ENCODE measurements at places on chromosomes 4 and X.

GRCh38 chr4:75786526-75786925 lies 62.1 kb downstream of the USO1 start:
- DNase-seq, result no peak

GRCh38 chr4:3644849-3645627 lies 112.8 kb upstream of the LRPAP1 start:
- DNase-seq, result peak; percentile 57

DNA sequence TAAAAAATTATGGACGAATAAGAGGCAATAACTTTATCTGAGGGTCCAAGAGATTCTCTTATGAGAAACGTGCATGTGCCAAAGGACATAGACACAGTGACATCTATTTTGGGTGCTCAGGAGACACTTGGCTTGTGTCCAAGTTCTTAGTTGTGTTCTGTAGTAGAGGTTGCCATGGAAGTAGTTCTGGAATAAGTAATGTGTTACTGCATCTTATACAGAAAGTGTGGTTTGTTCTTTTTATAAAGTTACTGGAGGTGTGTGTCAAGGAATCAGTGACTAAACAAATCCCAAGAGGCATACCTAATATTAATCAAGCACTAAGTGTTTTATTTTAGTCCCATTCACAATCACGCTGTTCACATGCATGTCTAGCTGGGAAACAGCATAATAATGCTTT lies 305.7 kb downstream of the ARHGAP24 start:
- no peak for DNase-seq

DNA sequence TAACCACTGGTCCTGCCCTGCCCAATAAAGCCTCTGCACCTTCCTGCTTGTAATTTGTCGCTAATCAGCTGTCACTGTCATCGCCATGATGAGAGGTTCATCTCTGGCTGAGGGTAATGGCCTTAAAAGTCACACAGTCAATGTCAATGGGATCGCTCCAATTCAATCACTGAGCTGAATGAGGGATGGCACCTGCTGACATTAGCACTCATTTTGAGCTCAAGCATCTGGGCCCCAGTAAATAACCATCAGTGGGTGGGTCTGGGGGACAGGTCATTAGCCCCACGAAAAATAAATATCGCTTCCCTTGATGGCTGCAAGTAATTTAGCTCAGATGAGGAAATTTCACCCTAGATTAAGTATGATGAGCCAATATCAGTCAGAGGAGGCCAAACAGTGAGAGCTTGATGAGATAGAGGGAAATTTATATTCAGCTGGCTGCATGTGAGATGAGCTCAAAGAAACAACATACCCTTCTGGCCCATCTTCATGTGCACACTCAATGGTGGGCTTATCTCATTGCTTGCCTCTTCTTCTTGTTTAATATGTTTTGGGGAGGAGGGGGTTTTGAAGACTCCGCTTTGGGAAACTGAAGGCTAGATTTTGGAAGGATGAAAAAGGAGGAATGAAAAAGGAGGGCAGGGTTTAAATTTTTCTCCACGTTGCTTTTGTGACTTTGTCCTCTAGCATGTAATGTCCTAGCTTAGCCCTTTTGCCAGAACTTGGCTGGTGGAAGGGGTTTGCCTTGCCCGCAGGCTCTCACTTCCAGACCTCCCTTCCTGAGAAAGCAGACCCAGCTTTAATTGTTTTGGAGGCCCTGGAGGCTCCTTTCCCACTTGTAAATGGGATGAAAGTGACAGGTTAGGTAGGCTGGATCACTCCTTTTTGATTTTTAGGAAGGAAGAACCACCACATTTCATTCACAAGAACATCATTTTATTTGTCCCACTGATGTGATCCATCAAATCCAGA lies 84.8 kb upstream of the PAQR3 start:
- DNase-seq, result no peak

DNA sequence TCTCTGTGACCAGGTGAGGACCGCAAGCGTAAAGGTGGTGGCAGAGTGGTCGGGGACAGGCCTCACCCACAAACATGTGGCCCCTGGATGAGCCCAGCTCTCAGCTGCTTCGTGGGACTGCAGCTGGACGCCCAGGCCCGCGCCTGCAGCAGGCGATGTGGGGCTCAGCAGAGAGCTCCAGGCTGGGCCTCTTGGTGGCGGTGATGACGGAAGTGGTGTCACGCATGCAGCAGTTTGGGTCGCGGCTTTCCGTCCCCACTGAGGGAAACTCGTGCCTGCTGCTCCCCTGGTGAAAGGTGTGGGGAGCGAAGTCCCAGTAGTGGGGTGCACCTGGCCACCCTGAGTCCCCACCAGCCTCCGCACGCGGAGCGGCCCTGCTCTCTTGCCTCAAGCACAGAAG lies 26.9 kb downstream of the PCGF3 start:
- no peak for DNase-seq

GRCh38 chr4:47972721-47973120 lies 43.8 kb downstream of the CNGA1 start:
- DNase-seq, result no peak
